IPS-NIHi11 (cell line): ENCODE measurements at places on chromosomes 3 and 15.

GRCh38 chr3:124985349-124985748, 50.8 kb upstream of the MUC13 start:
- DNase-seq: no peak

DNA sequence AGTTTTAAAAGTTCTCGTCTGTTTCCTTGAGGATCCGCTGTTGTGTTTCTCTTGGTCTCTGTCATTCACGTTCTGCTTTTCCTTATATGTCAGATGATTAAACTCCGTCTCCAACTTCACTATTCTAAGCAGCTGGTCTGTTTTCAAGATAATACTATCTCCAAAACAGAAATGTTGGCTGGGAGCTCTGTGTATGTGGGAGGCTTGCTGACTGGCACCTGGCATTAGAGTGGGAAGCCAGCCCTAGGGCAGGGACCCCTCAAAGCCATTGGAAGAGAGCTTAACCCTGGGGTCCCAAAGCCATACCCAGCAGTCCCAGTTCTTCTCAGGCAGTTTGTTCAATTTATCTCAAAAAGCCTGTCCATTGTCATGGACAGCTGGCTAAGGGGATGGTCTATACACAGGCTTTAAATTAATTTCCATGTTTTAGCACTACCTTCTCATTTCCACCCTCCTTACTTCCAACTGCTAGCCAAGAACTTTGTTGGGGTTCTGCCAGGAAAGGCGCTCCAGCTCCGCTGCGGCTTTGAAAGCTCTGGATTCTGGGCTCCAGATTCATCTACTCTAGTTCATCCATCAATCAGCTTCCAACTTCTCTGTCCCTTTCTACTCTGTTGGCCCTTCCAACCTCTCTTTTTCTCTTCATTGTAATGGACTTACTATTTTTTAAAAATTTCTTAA, 9.2 kb downstream of the BTBD1 start:
- DNase-seq: no peak

DNA sequence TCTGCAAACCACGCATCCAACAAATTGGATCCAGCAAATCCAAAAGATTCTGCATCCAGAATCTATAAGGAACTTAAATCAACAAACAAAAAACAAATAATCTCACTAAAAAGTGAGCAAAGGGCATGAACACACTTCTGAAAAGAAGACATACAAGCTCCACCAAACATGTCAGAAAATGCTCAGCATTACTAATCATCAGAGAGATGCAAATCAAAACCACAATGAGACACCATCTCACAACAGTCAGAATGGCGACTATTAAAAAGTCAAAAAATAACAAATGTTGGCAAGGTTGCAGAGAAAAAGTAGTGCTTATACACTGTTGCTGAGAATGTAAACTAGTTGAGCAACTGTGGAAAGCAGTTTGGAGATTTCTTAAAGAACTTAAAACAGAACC, 21.6 kb upstream of the SLC25A36 start:
- DNase-seq: no peak

- no peak for DNase-seq
Measured at GRCh38 chr15:100201376-100202280, 140.1 kb downstream of the ADAMTS17 start.

GRCh38 chr3:127081001-127081720, 98.2 kb downstream of the PLXNA1 start:
- no peak for DNase-seq

GRCh38 chr3:152047465-152047864, 174.0 kb downstream of the SUCNR1 start:
- DNase-seq: no peak

DNA sequence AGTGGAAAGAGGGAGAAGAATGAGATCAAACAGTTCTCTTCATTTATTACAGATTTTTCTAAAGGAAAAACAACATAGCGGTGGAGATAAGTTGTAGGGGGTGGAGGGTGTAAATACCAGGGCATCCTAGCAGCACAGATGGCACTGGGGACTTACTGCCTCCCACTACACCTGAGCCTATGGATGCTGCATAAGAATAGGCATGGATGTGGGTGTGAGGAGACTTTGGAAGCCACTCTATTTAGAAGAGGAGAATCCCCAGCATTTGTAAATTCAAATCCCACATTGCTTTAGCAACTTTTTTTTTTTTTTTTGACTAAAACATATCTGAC, 27.4 kb upstream of the IL1RAP start:
- peak; percentile 23 for DNase-seq

GRCh38 chr3:188037195-188037718, 116.7 kb upstream of the LPP start:
- no peak for DNase-seq

GRCh38 chr3:9397906-9398699, 688 bp downstream of the SETD5 start:
- DNase-seq: peak; percentile 22

DNA sequence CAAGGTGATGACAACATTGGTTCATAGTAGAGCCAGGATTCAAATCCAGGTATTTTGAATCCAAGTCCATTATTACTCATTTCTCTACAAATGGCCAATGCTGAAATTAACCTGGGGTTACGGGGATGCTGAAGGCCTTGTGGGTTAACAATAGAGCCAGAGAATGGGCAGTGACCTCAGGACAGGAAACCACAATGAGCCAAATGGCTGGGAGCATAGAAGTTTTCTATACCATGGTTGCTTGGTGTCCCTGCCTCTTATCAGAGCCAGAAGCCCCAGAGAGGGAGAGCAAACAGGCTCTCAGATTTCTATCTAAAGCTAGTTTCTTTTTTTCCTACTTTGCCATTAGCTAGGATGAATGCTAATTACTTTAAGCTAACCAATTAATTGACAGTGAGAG, 82.3 kb downstream of the TNIK start:
- DNase-seq: no peak

- peak; percentile 73 for DNase-seq
Measured at GRCh38 chr15:65077981-65078352, 1.4 kb downstream of the KBTBD13 start.
